Fibroblast of lung (primary cell): ENCODE measurements at places on chromosomes 16 and 17. TPM values are rescaled to one million over a fixed set of nuclear protein-coding genes. Genes with fewer than 3 reads are reported as not detected.

DNA sequence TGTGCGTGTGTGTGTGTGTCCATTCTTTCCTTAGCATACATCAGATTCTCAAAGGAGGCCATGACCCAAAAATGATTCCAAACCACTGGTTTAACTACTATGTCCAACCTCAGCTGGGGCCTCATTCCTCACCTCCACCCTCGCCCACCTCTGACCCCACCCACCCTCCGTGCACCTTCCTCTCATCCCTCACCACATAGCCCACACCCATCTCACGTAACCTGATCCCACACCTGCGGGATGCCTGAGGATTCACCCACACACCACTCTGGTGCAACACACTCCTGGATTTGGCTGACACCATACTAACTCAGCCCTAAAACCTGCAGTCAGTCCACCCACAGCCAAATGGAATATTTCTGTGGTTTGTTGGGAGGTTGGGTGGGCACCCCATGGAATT, 3.3 kb upstream of the CSNK2A2 start:
- no peak for DNase-seq

DNA sequence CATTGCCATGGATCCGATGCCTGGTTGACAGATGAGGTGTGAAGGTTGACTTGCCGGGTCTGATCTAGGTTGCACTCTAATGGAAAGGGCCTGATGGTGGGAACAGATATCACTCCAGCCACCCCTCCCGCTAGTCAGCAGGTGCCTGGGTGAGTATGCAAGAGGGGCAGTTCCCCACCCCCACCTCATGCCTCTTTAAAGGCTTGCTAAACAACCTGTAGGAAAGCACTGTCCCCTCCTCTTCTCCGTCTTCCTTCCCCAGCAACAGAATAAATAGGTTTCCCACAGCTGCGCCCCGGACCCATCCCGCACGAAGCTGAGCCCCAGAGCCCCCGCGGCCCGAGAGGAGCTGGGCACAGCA, 746 bp upstream of the TMEM132E start:
- no peak for DNase-seq

DNA sequence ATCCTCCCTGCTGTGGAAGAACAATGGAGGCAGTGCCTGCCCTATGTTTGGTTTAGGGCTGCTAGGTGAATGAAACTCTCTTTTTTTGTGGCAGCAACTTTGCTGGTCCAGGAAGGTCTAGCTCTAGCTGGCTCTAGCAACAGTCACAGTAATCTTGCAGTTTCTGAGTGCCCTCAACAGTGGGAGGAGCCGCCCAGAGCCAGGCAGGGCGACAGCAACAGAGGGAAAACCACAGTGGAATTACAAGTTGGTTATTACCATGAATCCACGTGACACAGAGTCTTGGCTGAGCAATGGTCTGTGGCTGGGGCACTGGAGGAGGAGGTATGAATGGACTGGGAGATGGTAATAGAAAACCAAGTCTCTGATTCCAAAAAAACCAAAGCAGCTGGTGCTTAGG, 10.3 kb downstream of the HSPB9 start:
- DNase-seq, result peak; percentile 71

DNA sequence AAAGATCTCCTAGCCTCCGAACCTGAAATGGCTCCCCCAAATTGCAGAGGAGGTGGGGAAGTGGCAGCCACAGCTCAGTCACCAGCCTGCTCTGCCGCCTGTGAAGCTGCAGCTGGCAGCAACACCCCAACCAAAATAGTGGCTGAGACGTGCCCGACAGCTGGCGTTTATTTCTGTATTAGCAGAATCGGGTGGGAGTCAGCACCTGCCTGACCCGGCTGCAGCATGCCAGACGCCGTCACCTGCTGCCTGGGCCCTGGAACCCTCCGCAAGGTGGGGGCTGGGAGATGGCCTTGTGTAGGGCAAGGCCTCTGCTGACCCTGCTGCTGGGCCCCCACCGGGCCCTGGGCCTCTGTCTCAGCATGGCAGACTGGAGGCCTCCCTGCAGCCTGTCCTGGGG, 17.5 kb upstream of the PABPN1L start:
- DNase-seq, result no peak

DNA sequence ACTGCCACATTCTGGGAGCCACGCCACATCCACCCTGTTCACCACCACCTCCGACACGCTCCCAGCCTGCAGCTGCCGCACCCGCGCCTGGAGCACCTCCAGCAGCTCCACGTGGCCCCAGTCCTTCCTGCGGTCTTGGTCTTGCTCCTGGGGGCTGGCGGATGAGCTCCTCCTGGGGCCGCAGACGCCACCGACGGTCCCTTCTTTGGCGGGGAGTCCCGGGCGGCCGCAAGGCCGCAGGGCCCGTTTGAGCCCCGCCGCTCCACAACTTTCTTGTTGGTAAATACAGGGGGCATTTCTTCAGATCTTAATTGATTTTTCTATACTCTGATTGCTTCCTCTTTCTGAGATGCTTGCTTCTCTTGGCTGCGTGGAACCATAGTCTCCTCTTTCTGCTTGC, 75.3 kb upstream of the MED13 start:
- DNase-seq, result no peak

DNA sequence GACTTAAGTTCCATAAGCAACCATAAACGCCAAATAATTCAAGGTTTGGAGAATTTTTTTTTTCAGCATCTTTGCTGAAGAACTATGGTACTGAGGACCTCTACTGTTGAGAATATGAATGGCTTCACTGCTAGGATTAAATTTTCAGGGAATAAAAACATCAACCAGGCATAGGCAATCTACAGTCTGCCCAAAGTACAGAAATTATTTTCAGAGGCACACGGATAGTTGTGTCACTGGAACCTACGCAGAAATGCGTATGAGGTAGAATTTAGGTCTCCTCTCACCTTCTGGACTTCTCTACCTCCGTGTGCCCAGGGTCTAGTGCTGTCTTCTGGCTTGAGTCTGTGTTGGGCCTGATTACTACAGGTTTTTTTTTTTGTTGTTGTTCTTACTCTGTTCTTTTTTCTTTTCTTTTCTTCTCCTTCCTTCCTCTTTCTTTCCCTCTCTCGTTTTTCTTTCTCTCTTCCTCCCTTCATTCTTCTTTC, 39.7 kb downstream of the NACA2 start:
- DNase-seq, result peak; percentile 37

GRCh38 chr16:28192806-28193529, 18.8 kb downstream of the XPO6 start:
- no peak for DNase-seq

Gene PYY
- 0.33 TPM in 1 of 2 replicates, not detected in the other for total RNA-seq

DNA sequence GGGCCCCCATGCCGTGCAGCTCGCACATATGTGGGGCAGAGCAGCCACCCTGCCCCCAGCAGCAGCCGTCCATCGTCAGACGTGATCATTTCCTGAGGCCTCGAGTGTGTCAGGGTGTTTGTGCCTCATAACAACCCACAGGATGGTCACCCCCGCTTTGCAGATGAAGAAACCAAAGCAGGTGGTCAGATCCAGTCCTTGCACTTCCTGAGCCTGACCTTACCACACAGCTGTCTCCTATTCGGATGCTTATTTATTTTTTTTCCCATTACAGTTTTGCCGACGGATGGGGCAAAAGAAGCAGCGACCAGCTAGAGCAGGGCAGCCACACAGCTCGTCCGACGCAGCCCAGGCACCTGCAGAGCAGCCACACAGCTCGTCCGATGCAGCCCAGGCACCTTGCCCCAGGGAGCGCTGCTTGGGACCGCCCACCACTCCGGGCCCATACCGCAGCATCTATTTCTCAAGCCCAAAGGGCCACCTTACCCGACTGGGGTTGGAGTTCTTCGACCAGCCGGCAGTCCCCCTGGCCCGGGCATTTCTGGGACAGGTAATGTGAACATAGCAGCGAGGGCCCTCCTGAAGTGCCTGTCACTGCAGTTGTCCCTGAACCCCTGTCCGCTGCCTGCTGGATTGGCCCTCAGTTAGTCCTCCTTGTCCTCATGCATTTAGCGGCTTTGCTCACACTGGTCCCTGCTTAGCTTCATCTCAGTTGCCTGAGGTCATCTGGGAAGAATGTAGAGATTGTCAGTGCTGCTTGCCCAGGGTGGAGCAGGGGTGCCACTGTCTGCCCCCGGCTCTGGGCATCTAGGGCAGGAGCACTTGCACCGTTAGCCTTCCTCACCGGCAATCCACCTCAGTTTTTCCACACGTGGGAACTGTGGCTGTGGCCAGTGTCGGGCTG, 1.4 kb downstream of the MPG start:
- peak; percentile 16 for DNase-seq

DNA sequence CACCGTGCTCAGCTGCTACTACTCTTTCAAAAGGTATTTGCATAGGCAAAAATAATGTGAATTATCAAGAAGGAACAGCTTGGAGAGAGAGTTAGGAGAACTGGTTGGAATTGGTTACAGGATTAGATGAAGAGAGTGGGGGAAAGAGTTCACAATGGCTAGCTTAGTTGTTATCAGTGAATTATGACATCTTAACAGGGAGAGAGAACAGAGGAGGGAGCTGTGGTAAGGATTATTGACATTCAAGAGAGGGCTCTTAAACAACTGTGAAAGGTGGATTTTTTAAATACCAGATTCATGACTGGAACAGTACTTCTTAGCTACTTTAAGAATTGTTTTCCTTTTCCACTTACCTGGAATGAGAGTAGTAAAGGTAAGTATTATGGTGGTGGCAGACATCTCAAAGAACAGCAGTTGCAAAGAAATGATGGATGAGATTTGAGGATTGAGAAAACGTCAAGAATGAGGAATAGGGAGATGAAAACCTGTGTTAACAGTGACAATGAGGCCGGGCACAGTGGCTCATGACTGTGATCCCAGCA, 43.9 kb upstream of the SLC5A11 start:
- peak; percentile 46 for DNase-seq

GRCh38 chr17:59439262-59439661, 107.8 kb downstream of the YPEL2 start:
- no peak for DNase-seq

GRCh38 chr16:27534256-27534655, 15.5 kb downstream of the GTF3C1 start:
- no peak for DNase-seq

- no peak for DNase-seq
Observed at GRCh38 chr17:27495460-27495859, 39.2 kb downstream of the KSR1 start.

DNA sequence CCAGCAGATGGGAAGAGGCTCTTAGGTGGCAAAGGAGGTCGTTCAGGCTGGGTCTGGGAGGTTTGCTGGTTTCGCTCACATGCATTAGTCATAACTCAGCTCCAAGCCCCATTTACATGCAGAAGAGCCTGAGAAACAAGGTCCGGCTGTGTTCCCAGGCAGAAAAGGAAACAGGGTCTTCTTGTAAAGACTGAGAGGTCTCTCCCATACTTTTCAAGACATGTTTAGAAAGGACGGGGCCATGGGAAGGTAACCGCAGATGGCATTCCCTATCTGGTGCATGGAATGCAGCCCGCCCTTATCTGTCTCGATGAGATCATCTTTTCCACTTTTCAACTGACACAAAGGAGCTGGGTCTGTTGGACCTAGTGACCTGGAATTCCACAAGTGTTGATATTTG, 389.0 kb upstream of the CDH11 start:
- DNase-seq, result peak; percentile 94

DNA sequence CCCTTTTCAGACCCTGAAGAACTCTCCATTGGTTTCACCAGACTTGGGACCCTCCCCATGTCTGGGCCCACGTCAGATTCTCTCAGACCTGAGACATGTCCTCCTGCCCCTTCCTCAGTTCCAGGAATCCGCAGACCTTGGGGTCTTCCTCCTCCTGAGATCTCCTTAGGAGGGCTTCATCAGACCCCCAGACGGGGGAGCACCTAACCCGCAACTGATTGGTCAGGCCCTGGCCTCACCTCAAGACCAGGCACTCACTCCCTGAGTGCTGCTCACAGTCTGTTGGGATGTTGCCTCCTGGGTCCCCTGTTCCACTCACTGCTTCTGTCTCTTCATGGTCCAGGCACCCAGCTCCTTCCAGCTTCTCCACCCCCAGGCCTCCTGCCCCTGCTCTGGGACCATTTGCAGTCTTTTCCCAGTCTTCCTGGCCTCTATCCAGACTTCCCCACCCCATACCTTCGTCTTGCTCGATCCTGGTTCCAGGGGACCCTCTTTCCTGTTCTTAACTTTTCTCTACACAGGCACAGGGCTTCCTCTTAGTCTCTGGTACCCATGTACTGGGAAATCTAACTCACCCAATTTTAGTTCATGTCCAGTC, 1.2 kb downstream of the GID4 start:
- DNase-seq, result no peak

GRCh38 chr17:43702637-43703036, 40.9 kb upstream of the MEOX1 start:
- DNase-seq, result no peak

- no peak for DNase-seq
Observed at GRCh38 chr16:19186408-19186807, 18.4 kb downstream of the SYT17 start.

Gene KRTAP9-8
- not detected in 2 replicates for total RNA-seq

DNA sequence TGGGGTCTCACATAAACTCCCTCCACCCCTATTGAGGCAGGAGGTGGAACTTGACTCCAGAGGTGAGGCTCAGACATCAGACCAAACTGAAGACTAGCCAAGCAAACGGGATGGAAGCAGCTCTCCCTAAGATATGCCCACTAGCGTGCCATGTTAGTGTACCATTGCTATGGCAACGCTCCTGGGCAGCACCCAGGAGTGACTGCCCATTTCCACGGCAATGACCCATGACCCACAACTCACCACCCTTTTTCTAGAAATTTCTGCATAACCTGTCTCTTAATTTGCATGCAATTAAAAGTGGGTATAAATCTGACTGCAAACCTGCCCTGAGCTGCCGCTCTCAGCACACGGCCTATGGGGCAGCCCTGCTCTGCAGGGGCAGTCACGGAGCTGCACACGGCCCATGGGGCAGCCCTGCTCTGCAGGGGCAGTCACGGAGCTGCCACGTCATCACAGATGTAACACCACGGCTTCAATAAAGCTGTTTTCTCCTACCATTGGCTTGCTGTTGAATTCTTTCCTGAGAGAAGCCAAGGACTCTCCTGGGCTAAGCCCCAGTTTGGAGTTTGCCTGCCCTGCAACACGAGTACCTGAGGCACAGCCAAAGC, 164.3 kb downstream of the RBFOX3 start:
- no peak for DNase-seq

- DNase-seq, result peak; percentile 84
Observed at GRCh38 chr16:65547772-65548446, 426.0 kb upstream of the CDH11 start.

- DNase-seq, result no peak
Observed at GRCh38 chr16:77435272-77435820, 512 bp upstream of the ADAMTS18 start.

Gene TEKT5
- total RNA-seq, result 0.26 TPM in 1 of 2 replicates, not detected in the other

- DNase-seq, result peak; percentile 36
Observed at GRCh38 chr16:87970186-87970585, 19.0 kb downstream of the BANP start.

Gene CA5A
- total RNA-seq, result not detected in 2 replicates

- DNase-seq, result peak; percentile 19
Observed at GRCh38 chr17:55420776-55421178, 858 bp downstream of the MMD start.

- DNase-seq, result no peak
Observed at GRCh38 chr16:30394592-30395154, 547 bp upstream of the ZNF48 start.

Gene CDC27
- total RNA-seq, result 81.9 and 106 TPM in 2 replicates
